H1 (cell line): ENCODE measurements at places on chromosomes 2 and 18. TPM values are rescaled to one million over a fixed set of nuclear protein-coding genes. Genes with fewer than 3 reads are reported as not detected.

NPPC gene
- 2.1 and 4.7 TPM in 2 replicates for total RNA-seq

C1D gene
- total RNA-seq: 20.5 and 24.1 TPM in 2 replicates

RIT2 gene
- 2.5 and 3.2 TPM in 2 replicates for total RNA-seq

KCNF1 gene
- 0.48 and 0.90 TPM in 2 replicates for total RNA-seq

CELF4 gene
- 3.3 and 3.4 TPM in 2 replicates for total RNA-seq

CFC1 gene
- 0.31 TPM in 1 of 2 replicates, not detected in the other for total RNA-seq

BOLL gene
- not detected in 2 replicates for total RNA-seq

MTA3 gene
- 184 and 197 TPM in 2 replicates for total RNA-seq

TUBB8B gene
- 0.36 and 0.60 TPM in 2 replicates for total RNA-seq

C2orf49 gene
- 14.4 and 19.9 TPM in 2 replicates for total RNA-seq

SKOR2 gene
- 0.11 and 0.21 TPM in 2 replicates for total RNA-seq

CGREF1 gene
- 3.4 and 3.5 TPM in 2 replicates for total RNA-seq

MC5R gene
- 0.31 and 0.37 TPM in 2 replicates for total RNA-seq

GALR1 gene
- total RNA-seq: 0.98 and 1.6 TPM in 2 replicates

GREB1 gene
- total RNA-seq: 41.7 and 43.4 TPM in 2 replicates

TAF4B gene
- 19.8 TPM in 2 replicates for total RNA-seq

ALLC gene
- not detected in 2 replicates for total RNA-seq

CENPO gene
- 46.3 and 47.0 TPM in 2 replicates for total RNA-seq

NBAS gene
- 34.1 and 34.8 TPM in 2 replicates for total RNA-seq

CFAP221 gene
- 0.36 and 0.71 TPM in 2 replicates for total RNA-seq

MC2R gene
- total RNA-seq: not detected in 2 replicates

C2orf74 gene
- total RNA-seq: 9.0 and 9.3 TPM in 2 replicates

NMUR1 gene
- 0.46 and 0.56 TPM in 2 replicates for total RNA-seq

IL36B gene
- total RNA-seq: not detected in 2 replicates

GPR39 gene
- 0.63 and 0.65 TPM in 2 replicates for total RNA-seq

SLC11A1 gene
- 0.21 and 0.43 TPM in 2 replicates for total RNA-seq

SPC25 gene
- total RNA-seq: 34.7 and 35.8 TPM in 2 replicates

CUL3 gene
- 111 and 113 TPM in 2 replicates for total RNA-seq

ACTG2 gene
- 11.0 and 13.7 TPM in 2 replicates for total RNA-seq

TXNL4A gene
- total RNA-seq: 160 and 169 TPM in 2 replicates

LYG2 gene
- not detected in 2 replicates for total RNA-seq

BOK gene
- 33.7 and 34.7 TPM in 2 replicates for total RNA-seq

RGPD4 gene
- total RNA-seq: 0.08 TPM in 1 of 2 replicates, not detected in the other

CTNNA2 gene
- 9.0 and 10.8 TPM in 2 replicates for total RNA-seq

SYT4 gene
- 9.7 and 10.2 TPM in 2 replicates for total RNA-seq

CTAGE1 gene
- not detected in 2 replicates for total RNA-seq

TNFAIP6 gene
- 1.1 and 2.0 TPM in 2 replicates for total RNA-seq

RALB gene
- 16.6 and 18.2 TPM in 2 replicates for total RNA-seq

MTLN gene
- total RNA-seq: 38.6 and 46.8 TPM in 2 replicates

CIAO1 gene
- 63.7 and 69.9 TPM in 2 replicates for total RNA-seq

VSNL1 gene
- 108 and 113 TPM in 2 replicates for total RNA-seq

FNDC4 gene
- 13.4 and 14.7 TPM in 2 replicates for total RNA-seq

IL1RL1 gene
- total RNA-seq: not detected in 2 replicates

ZNF892 gene
- total RNA-seq: 10.7 and 10.8 TPM in 2 replicates

NPHP1 gene
- total RNA-seq: 2.8 and 3.3 TPM in 2 replicates

OR6B2 gene
- not detected in 2 replicates for total RNA-seq

NR4A2 gene
- total RNA-seq: 1.4 and 1.7 TPM in 2 replicates

IGFBP5 gene
- 2.0 and 2.5 TPM in 2 replicates for total RNA-seq

NCK2 gene
- 61.7 and 65.7 TPM in 2 replicates for total RNA-seq
